ENCODE measurements at places on chromosomes 3 and 15. TPM values are rescaled to one million over a fixed set of nuclear protein-coding genes. Genes with fewer than 3 reads are reported as not detected.

DNA sequence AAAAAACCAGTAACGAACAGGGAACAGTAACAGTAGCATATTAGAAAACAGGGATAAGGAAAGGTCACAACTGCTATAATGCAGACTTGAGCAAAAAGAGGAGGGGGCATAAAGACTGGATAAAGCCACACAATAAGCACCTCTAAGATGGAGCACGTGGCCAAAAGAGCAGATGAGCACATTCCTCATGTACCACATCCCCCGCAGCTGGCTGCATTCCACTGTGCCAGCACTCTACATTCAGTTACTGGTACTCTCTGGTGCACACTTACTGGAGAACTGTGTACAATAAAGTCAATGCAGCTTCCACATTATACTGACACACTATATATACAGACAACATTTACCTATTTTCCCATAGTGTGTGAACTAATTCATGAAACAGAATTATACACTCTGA is 64.7 kb downstream of the UBE3A start:
- DNase-seq = no peak

- no peak for DNase-seq
Measured at GRCh38 chr3:172630316-172630715, 80.6 kb downstream of the NCEH1 start.

DNA sequence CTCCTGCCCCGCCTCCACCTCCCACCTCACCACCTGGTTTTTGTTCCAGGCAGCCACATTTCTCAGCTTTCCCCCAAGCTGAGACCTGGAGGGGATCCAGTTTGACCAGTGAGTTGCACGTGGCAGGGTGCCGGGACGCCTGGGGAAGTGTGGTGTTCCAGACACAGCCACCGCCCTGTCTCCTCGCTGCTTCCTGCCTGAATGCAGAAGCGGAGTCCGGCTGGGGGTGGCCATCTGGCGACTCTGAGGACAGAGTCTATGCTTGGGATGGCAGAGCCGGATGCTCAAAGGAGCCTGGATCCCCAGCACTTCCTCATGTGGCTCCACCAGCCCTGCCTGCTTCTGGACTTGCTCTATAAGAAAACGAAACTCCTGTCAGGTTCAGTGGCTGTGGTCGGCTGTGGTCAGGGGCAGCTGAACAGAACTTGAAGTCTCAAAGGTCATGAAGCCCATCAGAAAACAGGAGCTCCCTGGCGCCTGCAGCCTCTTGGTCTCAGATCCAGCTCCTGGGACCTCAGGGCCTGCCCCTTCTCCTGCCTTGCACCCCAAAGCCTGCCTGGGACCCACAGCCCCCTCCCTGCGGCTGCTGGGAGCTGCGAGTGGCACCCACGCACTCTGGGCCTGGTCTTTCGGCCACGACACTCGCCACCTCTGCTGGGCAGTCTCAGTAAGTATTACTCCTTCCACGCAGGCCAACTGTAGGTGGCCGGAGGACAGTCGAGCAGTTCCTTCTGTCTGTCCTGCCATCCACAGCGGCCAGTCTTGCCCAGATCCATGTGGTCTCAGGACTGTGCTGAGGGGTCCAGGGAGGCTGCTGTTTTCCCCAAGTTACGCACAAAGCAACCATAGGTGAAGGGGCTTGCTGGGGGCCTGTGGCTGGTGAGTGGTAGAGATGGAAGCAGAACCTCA is 112.8 kb upstream of the MEF2A start:
- no peak for DNase-seq

GRCh38 chr3:47899495-47900108 is 96.7 kb downstream of the DHX30 start:
- DNase-seq = no peak

DNA sequence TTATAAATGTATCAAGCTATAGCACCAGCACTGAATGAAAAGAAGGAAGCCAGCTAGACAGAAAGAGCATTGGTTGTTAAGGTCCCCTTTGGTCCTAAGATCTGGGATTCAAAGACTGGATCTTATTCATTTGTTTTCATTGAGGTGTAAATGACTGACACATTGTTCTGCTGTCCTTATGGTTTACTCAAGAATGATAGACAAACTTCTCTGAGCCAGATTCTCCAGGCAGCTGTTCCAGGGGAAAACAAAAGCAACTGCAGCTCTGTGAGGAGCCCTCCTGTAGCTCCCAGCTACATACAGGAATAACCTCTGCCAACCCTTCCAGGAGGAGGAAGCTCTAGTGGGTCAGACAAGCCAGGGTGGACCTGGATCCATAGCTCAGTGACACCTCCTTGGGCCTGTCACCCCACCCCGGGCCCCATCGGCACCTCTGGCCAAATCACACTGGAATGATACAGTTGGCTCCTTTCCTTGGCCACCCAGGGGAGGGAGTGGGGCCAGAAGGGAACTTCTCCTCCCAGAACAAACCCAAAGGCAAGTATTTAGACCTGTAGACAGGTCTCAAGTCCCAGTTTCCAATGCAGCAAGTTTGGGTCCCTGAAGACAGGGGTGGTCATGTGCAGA is 57.8 kb downstream of the ZNF621 start:
- DNase-seq = no peak

DNA sequence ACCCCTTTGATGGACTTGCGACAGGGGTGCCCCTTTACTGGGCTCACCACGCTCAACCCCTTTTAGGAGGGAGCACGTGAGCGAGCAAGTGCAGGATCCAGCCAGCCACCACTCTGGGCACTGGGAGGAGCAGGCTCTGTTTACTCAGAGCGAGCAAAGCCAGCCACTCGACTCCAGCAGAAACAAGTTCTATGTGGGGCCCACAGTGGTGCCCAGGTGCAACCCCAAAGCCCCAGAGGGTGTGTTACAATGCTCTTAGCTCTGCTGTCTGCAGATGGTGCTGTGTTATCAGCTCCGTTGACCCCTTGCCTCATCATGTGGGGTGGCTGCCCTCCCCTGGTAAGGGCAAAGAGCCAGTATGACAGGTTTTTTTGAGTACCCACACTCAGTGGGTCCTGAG is 120.3 kb upstream of the SUCLG2 start:
- no peak for DNase-seq

- no peak for DNase-seq
Measured at GRCh38 chr3:146222204-146223046, 28.5 kb downstream of the PLSCR4 start.

- DNase-seq = no peak
Measured at GRCh38 chr15:69780981-69781380, 316.7 kb downstream of the TLE3 start.

- no peak for DNase-seq
Measured at GRCh38 chr3:13788522-13789424, 91.1 kb downstream of the WNT7A start.

DNA sequence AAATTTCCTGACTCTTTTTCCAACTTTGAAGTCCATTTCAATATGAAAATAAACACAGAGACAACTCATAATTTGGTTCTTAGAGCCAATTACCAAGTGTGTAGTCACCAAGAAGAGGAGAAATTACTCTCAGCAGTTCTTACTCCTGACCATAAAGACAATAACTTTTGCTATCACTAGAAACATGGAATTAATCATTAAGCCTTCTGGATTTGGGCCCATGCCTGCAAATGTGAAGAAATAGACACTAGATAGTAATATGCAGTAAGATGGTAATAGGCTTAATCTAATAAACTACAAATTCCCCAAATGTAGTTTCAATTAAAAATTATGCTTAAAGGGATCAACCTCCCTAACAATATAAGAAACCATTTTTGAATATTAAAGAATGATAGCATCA is 185.1 kb upstream of the AGTR1 start:
- no peak for DNase-seq

DNA sequence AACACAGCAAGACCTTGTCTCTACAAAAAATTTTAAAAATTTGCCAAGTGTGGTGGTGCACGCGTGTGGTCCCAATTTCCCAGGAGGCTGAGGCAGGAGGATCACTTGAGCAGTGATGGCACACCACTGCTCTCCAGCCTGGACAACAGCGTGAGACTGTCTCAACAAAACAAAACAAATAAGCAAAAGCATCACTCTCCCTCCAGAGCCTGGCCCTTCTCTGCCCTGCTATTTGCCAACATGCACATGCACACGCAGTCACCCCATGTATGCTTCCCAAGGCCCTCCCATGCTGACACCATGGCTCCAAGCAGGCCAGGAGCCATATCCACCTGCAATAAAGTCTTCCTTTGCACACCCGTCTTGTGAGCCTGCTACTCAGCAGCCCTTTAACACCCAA is 2.1 kb downstream of the KIF9 start:
- DNase-seq = no peak

GRCh38 chr3:10305331-10305902 is 12.7 kb upstream of the GHRL start:
- DNase-seq = no peak

DNA sequence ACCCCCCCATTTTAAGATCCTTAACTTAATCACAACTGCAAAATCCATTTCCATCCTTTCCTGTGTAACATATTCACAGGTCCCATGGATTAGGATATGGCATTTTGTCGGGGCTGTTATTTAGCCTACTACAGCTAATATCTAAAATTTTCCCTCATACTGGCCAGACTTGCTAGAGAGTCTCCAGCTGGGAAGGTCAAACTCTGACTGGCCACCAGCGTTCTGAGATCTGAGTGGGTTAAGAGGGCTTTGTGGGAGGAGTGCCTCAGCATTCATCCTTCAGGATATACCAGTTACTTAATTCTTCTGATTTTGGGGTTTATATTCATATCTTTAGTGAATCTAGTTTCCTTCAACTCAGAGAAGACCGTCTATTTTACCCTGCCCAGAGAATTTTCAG is 17.7 kb downstream of the TM4SF18 start:
- DNase-seq = no peak

ALDH1A2 gene
- total RNA-seq = 0.15 TPM

APBA2 gene
- 52.4 TPM for total RNA-seq

PRRT3 gene
- 9.8 TPM for total RNA-seq

MDFIC2 gene
- total RNA-seq = not detected

SLC28A1 gene
- total RNA-seq = not detected

MESP2 gene
- not detected for total RNA-seq

GOLGA8J gene
- total RNA-seq = 0.20 TPM
